ENCODE measurements at places on chromosomes 2 and 18.
A peak's percentile ranks its signal among the peaks of the same experiment; 100 is the strongest.

DNA sequence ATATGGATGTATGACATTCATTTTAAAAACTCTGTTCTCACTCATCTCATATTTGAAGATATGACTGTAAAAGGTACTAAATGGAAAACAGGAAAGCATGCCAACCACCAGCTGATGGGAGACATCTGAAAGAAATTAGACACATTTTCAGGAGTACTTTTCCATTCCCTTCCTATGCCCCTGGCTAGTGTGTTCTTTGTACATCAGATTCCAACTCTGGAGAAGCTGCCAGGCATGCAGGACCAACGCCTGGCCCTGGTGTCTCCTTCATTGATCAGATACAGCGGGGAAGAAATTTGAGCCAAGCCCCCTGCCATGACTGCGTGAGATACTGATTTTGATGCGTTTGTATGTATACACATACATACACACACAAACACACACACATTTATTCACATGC lies 599.0 kb upstream of the SYT4 start:
- DNase-seq = no peak

GRCh38 chr2:2586931-2587330 lies 255.9 kb upstream of the MYT1L start:
- no peak for DNase-seq

- peak; percentile 62 for DNase-seq
Measured at GRCh38 chr2:199462956-199463692, 5.4 kb upstream of the SATB2 start.

- no peak for DNase-seq
Measured at GRCh38 chr2:33535421-33535820, 59.0 kb downstream of the RASGRP3 start.

- DNase-seq = no peak
Measured at GRCh38 chr2:31266804-31267203, 32.9 kb downstream of the EHD3 start.

GRCh38 chr2:60500861-60501260 lies 52.6 kb downstream of the BCL11A start:
- no peak for DNase-seq

GRCh38 chr2:33216508-33217182 lies 259.8 kb upstream of the RASGRP3 start:
- DNase-seq = no peak

DNA sequence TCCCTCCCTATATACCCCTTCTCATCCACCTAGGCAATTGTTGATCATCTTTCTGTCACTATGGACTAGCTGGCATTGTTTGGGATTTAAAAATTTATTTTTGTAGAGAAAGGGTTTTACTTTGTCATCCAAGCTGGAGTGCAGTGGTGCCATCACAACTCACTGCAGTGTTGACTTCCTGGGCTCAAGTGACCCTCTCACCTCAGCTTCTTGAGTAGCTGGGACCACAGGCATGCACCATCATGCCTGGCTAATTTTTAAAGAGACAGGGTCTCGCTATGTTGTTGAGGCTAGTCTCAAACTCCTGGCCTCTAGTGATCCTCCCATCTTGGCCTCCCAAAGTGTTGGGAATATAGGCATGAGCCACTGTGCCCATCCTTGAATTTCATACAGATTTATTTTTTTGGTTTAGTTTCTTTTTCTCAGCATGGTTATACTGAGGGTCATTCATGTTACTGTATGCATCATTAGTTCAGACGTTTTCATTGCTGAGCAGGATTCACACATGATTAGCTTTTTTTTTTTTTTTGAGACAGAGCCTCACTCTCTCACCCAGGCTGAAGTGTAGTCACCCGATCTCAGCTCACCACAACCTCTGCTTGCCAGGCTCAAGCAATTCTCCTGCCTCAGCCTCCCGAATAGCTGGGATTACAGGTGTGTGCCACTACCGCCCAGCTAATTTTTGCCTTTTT lies 8.6 kb upstream of the PCARE start:
- no peak for DNase-seq

- peak; percentile 65 for DNase-seq
Measured at GRCh38 chr18:59783138-59783537, 85.9 kb upstream of the CCBE1 start.

GRCh38 chr2:133422931-133423351 lies 145.3 kb downstream of the NCKAP5 start:
- no peak for DNase-seq

GRCh38 chr2:67164771-67165522 lies 232.2 kb upstream of the ETAA1 start:
- DNase-seq = no peak

- DNase-seq = peak; percentile 72
Measured at GRCh38 chr2:219388121-219388906, 602 bp upstream of the DNPEP start.

- DNase-seq = no peak
Measured at GRCh38 chr2:224956706-224957105, 85.6 kb downstream of the DOCK10 start.

DNA sequence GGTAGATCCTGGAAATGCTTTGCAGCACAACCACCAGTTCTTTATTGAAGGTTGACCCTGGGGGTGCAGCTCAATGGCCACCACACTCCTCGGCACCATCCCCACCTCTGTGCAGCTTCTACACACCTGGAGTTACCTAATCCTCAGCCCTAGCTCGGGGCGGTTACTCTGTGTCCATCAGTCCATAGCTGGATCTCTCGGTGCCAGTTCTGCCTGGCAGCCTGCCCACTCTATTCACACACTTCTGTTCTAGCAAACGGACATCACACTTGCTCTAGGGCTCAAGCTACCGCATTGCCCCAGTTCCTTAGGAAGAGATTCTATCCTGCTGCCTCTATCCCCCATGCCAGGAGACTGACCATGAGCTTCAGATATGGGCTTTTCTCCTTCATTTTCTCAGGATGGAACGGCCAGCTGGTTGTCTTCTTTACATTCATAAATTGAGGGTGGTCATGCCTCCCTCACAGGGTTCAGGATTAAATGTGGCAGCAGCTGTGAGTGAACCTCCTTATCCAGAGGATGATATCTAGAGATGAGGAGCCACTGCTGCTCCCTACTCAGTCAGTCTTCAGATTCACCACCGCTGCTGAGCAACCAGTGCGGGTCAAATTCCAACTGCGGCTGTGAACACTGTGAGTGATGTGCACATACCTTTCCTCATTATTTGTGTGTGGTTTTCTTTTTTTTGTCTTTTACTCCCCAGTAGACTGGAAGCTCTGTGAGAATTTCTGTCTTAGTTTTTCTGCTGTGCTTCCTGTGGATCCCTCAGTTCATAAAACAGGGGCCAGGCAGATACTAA lies 66.9 kb upstream of the TRIB2 start:
- DNase-seq = no peak

GRCh38 chr2:1653956-1654695 lies 90.2 kb downstream of the PXDN start:
- no peak for DNase-seq

DNA sequence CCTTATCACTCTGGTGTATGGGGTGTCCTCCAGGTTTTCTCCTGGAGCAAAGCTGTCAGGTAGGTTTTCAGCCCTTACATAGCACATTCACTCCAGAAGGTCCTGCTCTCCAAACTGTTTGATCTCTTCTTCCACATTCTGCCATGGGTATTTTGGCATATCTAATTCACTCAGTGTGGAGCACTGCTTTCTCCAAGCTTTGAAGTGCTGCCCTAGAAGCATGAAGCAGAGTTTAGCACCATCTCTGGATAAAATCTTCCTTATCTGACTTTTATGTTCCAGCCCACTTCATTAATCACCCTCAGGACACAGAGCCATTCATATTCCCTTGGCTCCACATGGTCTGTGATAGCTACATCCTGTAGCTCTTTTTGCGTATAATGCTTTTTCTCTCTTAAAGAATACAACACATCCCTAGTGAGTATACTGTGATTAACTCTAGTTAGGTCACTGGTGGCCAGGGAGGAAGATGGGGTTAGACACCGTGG lies 56.7 kb upstream of the ARHGAP28 start:
- no peak for DNase-seq

DNA sequence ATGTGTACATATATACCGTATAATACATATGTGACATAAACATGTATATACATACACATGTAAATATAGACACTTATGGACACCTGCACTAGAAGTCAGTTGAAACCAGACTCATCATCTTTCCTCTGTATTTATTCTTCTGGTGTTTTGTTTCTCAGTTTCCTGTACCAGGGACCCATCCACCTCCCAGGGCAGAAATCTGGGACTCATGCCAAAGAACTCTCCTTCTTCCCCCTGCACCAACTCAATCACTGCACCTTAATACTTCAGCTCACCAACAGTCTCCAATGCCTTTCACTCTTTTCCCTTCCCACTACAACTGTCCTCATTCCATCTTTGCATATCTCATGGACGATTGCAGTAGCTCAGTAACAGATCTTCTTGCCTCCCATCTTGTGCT lies 428.0 kb downstream of the FBXO15 start:
- no peak for DNase-seq

GRCh38 chr2:29114946-29115609 lies at the start of gene CLIP4:
Gene CLIP4 (plus strand): TSS chr2:29115415. CDS start chr2:29121389, 5,974 bp downstream.
- no peak for DNase-seq

GRCh38 chr2:88845772-88846661 lies 154.5 kb downstream of the RPIA start:
- no peak for DNase-seq

DNA sequence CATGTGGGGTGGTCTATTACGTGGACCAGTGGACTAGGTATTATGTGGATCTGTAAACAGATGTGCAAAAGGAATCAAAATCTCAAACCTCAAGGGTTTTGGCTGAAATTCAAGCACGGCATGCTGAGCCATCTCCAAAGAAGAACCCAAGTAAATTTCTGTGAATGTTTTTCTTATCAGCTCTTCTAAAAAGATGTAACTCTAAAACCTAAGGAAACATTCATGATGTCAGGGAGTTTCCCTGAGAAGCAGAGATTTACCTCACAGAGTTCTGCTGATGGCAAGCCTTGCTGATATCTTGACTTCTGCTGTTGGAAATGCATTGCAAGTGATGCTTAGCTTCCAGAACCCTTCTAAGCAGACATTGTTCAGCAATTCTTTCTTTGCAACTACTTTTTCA lies 21.6 kb downstream of the DSG4 start:
- no peak for DNase-seq

GRCh38 chr18:62716619-62717168 lies 1.4 kb downstream of the PHLPP1 start:
- DNase-seq = no peak

- DNase-seq = no peak
Measured at GRCh38 chr2:54626131-54626530, 97.3 kb upstream of the EML6 start.

DNA sequence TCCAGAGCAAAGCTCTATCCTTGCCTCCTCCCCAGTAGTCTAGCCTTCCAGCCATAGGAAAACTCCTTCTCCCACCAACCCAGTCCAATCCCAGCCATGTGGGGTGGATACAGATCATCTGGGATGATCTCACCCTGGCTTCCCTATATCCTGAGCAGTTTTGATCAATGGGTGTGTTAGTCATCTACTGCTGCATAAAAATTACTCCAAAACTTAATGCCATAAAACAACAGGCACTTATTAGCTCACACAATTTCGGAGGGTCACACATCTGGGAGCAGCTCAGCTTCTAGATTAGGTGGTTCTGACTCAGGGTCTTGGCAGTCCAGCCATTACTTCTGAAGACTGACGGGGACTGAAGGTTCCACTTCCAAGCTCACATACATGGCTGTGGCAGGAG lies 190.4 kb downstream of the SPP2 start:
- DNase-seq = no peak

DNA sequence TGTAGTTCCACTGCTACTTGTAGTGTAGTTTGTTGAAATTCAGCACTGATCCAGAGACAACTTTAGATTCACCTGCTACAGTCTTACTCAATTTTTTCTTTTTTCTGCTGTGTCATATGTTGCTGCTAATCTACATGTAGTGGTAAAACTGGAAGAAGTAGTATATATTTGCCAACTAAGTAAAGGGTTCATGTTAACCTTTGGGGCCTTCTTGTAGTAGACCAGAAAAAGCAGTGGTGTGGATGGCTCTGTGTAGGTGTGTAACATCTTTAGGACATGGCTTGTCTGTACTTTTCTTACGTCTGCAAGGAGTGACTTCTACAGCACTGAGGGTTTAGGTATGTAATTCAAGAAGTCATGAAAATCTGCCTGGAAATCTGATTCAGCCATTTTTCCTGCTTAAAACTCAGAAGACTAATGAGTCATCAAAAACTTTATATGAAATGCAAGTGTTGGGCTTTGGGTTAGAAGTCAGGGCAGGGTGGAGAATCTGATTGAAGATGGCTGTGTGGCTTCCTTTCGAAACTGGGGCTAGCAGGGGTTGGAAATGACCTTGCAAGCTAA lies 8.4 kb downstream of the PTPRM start:
- DNase-seq = no peak

DNA sequence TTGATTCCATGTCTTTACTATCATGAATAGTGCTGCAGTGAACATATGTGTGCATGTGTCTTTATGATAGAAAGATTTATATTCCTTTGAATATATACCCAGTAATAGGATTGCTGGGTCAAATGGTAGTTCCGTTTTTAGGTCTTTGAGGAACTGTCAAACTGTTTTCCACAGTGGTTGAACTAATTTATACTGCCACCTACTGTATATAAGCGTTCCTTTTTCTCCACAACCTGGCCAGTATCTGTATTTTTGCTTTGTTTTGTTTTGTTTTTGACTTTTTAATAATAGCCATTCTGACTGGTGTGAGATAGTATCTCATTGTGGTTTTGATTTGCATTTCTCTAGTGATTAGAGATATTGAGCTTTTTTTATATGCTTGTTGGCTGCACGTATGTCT lies 641.6 kb downstream of the SUCLG1 start:
- DNase-seq = peak; percentile 63

DNA sequence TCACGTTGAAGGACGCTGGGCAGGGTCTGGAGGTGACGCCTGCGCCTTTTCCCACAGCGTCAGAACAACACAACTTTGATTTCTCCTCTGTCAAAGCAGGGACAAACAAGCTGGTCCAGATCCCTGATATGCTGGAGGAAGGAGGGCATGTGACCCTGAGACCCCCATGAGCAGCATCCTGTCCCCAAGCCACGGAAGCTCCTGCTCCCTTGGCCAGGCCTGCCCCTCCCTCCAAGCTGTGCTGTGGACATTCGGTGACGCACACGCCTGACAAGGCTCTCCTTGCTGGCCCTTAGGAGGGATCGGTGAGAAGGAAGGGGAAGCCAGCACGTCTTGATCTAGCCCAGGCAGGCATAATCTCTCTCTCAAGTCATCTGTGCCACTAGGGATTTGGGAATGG lies 11.3 kb downstream of the MLPH start:
- DNase-seq = no peak

- no peak for DNase-seq
Measured at GRCh38 chr2:205086662-205087061, 541.4 kb downstream of the PARD3B start.

GRCh38 chr2:429575-430254 lies 141.8 kb upstream of the ALKAL2 start:
- DNase-seq = no peak

DNA sequence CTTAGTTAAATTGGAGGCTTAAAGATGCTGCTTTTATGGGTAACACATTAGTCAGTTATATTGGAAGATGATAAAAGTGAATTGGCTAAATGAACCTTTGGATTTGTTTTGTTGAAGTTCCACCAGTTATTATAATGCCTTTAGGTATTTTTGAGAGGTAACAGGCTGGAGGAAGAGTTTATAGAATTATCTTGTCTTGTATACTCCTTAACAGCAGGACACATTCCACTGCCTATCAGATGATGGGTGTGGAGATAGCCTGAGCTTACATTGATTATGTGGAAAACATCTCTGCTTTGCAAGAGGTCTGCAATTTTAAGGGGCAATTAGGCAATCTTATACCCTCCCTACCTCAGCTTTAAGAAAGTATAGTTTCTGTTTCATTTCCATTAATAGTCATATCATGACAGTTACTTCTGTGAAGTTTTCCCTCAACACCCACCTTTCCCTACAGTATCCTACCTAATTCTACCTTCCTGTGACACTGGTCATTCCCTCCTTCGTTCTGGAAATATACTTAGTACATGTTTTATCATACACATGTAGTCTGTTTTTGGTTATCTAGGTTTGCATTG lies 403.7 kb upstream of the SPRED2 start:
- DNase-seq = no peak

Data from Kasumi-1 (cell line).